ENCODE measurements at places on chromosomes 7 and 10.

DNA sequence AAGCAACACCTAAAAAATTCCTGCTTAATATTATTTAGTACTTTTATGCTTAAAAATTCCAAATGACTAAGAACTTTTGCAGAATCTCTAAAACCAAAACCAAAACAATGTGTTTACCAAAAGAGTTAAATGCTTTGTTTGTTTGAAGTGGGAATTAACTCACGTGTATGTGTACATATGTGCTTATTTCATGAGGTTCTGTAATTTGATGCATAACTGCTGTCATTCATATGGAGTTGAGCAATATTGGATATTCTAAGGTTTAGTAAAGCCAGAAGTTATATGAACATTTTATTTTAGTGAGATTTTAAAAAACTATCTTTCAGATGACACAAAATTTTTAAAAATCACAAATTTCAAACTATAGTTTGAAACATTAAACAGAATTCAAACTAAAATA is 157.1 kb downstream of the PIP4K2A start:
- DNase-seq = no peak

- peak; percentile 10 for DNase-seq
Measured at GRCh38 chr7:90180011-90180585, 25.8 kb downstream of the STEAP1 start.

DNA sequence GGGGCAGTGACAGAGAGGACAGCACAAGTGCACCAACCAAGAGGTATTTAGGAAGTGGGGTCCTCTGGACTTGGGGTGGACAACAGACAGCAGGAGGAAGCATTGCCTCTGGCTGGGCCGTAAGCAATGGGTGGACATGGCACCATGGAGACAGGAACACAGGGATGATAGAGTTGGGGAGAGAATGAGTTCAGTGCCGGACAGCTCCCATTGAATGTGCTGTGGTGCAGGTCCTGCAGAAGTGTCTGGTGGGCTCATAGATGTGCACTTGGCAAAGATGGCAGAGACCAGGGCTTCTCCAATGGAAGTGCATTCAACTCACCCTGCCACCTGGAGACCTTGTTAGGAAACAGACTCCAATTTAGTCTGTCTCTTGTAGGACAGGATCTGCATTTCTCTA is 341.5 kb upstream of the ZMIZ1 start:
- no peak for DNase-seq

GRCh38 chr7:116595063-116595462 is 70.2 kb downstream of the CAV1 start:
- DNase-seq = no peak

DNA sequence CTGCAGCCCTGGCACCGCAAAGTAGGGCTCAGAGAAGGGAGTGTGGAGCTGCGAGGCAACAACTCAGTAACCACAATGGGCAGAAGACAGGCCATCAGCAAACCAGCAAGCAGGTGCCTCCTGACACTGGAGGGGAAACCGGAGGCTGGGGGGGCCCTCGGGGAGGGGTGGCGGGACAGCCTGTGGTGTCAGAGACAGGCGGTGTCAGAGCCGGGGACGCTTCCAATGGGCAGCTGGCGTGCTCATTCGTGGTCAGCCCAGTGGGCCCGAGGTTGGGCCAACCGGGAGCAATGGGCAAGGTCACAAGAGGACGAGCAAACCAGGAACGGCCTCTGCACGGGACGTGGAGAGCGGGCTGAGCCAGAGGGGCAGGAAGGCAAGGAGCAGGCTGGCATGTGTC is 158.1 kb downstream of the MAD1L1 start:
- DNase-seq = no peak

- no peak for DNase-seq
Measured at GRCh38 chr7:95469187-95469586, 16.6 kb upstream of the ASB4 start.

DNA sequence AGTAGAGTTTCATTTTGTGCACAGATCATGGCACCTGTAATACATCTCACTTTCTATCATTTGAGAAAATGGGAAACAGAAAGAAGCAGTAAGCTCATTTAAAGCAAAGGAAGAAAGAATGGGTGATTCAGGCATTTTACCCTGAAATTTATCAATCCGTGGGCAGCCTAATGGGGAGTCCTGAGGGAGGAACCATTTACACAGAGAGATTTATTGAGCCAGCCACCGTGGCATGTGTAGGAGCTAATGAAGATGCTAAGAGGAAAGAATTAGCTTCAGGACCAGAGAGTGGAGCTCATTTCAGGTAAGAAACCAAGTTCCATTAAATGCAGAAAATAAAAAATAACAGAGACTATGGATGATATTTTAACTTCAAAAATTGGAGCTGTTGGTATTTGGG is 443.4 kb upstream of the COBL start:
- DNase-seq = no peak

DNA sequence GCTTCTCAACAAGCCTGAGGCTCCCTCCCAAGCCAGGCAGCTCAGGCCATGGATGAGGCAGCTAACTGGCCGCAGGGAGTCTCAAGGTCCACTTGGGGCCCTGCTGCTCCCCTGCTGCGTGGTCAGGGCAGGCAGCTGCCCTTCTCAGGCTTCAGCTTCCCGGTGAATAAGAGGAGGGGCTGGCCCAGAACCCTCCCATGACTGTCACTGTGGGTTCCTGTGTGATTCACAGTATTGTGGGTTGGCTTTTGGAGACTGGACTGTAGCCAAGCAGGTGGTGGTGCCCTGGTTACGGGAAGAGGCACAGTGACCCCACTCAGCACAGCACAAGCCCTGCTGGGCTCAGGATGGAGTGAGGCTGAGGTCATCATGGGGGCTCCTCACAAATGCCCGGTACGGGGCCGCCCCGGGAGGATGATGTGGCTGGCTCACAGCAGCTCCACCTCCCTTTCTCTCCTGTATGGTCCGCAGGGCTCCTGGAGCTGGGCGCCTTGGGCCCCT is 189.8 kb downstream of the HECW1 start:
- DNase-seq = no peak

DNA sequence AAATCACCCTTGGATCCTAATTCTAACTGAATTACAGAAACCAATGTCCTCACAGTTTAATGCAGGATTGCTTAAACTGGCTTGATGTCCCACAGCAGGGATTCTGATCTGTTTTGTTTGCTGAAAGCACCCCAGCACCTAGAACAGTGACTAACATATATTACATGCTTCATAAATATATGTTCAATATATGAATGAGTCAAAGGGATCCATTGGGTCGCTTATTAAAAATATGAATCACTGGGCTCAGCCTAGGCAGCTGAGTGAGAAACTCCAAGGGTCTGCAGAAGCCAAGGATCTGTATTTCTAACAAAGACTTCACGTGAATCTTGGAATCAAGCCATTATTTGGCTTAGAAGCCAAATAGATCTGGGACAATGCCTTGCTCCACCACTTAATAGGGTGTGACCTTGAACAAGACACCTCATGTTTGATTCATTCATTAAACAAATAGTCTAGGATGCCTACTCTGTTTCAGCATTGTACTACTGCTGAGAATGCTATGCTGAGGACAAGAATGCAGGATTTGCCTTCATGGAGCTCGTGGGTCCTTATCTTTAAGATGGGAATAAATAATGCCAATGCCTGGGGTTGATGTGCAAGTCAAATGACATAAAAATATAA is 103.4 kb upstream of the DLX6 start:
- DNase-seq = no peak

DNA sequence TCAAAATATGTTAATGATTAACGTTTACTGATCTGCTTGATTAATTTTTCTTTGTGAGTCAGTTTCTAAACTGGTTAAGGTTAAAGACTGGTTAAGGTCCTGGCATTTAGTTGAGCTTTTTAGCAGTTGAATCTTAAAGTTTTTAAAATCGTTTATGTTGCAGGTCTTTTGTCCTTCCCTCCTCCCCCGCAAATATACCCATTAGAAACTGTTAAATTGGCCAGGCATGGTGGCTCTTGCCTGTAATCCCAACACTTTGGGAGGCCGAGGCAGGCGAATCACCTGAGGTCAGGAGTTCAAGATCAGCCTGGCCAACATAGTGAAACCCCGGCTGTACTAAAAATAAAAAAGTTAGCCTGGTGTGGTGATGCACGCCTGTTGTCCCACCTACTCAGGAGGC is 100.9 kb downstream of the PODXL start:
- DNase-seq = no peak

- DNase-seq = no peak
Measured at GRCh38 chr7:54483523-54483922, 58.7 kb upstream of the VSTM2A start.

DNA sequence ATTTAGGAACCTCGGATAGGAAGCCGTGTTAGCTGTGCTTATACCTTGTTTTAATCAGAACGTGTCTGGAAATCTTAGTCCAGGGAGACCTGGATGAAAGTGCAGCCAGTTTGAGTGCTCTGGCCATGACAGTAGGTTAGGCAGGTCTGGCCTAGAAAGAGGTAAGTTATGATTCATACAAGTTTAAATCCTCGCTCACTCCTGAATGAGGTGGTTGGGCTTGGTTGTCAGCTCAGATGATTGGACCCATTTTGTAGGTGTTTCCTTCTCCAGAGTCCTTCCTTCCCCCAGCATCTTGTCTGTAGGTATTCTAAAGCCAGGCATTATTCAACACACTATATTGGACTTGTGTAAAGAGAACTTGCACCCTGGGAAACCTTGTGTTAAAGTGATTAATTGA is 561.9 kb upstream of the GALNT17 start:
- DNase-seq = no peak

DNA sequence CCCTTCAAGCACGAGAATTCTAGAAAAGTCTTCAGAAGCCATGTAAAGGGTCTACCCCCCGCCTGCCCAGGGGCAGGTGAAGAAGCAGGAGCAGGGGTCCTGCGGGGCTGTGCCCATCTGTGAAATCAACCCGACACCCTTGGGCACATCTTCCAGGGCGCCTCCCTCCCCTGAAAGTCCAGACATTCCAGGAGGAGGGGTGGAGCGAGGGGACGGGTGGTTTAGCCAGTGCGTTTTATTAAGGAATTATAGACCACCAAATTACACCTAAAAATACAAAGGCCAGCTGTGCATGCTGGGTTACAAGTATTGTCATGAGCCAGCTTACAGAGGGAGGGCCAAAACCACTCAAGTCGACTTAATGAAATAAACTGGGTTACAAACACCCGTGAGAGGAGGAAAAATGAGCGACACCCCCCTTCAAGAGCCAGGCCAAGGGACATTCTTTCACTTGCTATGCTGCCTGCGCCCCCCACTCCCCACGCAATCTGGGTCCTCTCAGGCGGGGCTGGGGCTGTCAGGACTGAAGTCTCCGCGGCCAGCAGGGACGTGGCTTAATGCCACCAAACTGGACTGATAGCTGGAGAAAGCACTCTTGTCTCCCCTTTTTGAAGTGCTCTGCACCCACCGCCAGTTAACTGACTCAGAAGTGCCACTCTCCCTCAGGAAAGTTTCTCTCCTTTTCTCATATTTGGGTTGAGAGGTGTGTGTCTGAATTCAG is 360.3 kb downstream of the FRMD4A start:
- DNase-seq = no peak

DNA sequence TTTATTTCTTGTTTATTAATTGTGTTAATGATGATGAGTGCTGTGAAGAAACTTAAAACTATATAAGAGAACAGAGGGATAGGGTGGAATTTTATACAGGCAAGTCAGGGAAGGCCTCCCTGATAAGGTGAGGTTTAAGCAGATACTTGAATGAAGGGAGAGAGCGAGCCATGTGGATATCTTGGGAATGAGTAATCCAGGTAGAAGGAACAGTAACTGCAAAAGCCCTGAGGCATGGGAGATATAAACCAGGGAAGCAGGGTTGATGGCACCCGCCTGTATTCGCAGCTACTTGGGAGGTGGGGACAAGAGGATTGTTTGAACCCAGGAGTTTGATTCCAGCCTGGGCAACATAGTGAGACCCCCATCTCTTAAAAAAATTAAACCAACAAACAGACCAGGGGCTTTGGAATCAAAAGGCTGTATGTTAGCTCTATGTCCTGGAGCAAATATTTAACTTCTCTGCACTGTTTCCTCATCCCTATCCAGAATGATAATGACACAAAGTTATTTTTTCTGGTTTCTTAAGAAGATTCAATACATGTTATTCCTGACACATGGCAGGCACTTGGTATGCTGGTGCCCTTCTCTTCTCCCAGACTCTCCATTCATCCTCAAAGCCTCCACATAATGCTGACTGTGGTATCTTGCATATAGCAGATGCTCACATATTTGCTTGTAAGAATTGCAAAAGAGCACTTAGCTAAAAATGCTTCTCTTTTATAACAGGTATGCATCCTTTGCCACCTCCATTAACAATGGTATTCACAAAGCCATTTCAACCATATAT is 169.3 kb downstream of the CHN2 start:
- DNase-seq = no peak

DNA sequence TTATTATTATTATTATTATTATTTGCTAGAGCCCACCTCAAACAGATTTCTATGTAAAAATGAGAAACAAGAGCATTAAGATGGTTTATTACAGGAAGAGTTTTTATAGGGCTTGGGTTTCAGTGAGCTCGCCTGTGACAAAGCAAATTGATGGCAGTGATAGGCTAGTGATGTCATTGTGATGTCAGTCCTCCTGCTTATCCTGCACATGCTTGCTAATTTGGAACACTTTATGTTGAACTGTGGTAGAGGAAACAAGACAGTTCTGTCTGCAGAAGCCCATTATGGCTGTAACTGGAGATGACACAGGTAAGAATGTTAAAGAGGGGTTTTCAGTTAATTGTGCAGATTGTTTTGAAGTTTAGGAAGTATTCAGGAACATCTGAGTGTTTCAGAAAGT is 68.3 kb downstream of the CREM start:
- no peak for DNase-seq

GRCh38 chr7:128924707-128925588 is 12.8 kb upstream of the IRF5 start:
- no peak for DNase-seq

DNA sequence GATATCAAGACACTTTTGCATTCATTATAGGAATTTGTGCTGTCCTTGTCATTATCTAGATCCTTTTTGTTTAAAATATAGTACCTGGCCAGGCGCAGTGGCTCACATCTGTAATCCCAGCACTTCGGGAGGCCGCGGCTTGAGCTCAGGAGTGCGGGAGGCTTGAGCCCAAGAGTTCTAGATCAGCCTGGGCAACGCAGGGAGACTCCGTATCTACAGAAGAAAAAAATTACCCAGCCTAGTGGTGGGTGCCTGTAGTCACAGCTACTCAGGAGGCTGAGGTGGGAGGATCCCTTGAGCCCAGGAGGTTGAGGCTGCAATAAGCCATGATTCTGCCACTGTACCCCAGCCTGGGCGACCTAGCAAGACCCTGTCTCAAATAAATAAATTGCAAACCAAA is 621 bp upstream of the MORN4 start:
- DNase-seq = no peak

GRCh38 chr7:73593207-73594045 is 15.0 kb upstream of the TBL2 start:
- peak; percentile 35 for DNase-seq

GRCh38 chr7:87445897-87446296 is 29.6 kb downstream of the ABCB4 start:
- DNase-seq = peak; percentile 85

GRCh38 chr10:78405736-78406135 is 372.1 kb downstream of the RPS24 start:
- DNase-seq = no peak

DNA sequence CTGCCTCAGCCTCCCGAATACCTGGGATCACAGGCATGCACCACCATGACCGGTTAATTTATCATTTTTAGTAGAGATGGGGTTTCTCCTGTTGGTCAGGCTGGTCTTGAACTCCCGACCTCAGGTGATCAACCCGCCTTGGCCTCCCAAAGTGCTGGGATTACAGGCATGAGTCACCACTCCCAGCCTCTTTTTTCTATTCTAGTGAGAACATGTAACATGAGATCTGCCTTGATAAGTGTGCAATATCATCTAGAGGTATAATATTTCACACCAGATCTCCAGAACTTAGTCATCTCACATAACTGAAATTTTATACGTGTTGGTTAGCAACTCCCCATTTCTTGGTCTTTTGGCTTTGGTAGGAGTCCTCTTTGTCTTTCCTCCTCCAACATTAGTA is 656.9 kb downstream of the CNTNAP2 start:
- no peak for DNase-seq
